ENCODE measurements at places on chromosomes 6 and 20.

DNA sequence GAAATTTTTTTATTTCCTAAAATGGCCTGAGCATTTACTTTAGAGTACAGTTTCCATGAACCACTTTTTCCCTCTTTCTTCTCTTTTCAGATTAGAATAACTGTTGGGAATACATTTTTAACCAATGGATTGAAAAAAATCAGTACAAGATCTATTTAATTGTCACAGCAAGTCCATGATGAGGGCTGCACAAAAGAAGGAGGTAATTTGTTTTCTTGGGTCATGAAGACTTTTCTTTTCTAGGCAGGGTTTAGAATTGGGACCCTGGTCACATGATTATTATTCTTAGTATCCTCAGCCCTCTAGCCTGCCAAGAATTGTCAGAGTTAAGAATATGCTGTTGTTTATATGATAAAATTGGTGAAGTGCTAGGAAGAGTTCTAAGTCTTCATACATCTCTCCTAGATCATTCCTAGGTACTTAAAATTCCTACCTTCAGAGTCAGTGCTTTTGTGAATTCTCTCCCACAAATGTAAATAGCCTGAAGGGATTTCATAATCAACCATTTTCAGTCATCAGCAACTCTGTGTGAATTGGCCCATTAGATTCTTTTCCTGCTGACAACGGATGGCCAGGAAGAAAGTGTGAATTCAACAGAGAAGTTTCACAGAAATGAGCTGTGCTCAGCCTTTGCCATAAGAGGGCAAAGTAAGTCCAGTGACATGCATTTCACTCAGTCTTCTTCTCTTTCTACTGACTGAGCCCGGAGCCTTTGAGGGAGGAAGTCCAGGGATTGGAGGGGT lies 32.4 kb upstream of the TPBG start:
- peak overlapping the region; percentile 54 for H3K4me3 ChIP-seq
- peaks cover 1% of the 10 kb centered on the region for H3K27me3 ChIP-seq
- H3K27ac ChIP-seq: peak overlapping the region; percentile 61
- H3K4me1 ChIP-seq: peaks cover 30% of the 10 kb centered on the region
- H3K36me3 ChIP-seq: no peaks in the 10 kb centered on the region
- peak; percentile 72 for DNase-seq

DNA sequence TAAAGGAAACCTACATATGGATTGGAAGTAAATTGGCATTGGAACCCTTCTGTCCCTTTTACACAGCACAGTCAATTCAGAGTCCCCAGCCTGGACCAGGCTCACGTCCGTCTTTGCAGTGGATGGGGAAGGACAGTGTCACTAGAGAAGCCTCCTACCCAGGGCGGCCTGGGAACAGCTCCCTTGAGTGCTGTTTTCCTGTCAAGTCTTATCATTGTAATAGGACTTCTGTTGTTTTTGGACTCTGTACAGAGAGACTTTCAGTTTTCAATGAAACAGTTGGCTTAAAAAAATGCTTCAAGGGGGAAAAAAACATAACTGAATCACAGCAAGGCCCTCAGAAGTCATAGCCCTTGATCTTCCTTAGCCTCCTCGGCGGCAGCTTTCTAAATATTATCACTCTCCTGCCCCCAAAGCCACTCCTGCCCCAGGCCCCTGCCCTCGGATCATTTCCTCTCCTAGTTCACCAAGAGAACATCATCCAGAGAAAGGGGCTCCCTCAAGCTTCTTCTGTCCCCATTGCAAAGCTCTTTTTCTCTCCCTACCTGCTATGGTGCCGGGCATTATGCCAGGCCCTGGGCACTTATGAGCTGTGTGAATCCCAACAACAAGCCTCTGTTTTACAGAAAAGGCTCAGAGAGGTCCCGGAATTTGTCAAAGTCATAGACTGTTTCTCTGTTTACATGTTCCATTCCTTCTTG lies 37.8 kb upstream of the CNKSR3 start:
- peaks cover 9% of the 10 kb centered on the region for H3K4me1 ChIP-seq
- H3K4me3 ChIP-seq: peak overlapping the region; percentile 9
- no peak for DNase-seq
- peaks cover 8% of the 10 kb centered on the region for H3K27me3 ChIP-seq

DNA sequence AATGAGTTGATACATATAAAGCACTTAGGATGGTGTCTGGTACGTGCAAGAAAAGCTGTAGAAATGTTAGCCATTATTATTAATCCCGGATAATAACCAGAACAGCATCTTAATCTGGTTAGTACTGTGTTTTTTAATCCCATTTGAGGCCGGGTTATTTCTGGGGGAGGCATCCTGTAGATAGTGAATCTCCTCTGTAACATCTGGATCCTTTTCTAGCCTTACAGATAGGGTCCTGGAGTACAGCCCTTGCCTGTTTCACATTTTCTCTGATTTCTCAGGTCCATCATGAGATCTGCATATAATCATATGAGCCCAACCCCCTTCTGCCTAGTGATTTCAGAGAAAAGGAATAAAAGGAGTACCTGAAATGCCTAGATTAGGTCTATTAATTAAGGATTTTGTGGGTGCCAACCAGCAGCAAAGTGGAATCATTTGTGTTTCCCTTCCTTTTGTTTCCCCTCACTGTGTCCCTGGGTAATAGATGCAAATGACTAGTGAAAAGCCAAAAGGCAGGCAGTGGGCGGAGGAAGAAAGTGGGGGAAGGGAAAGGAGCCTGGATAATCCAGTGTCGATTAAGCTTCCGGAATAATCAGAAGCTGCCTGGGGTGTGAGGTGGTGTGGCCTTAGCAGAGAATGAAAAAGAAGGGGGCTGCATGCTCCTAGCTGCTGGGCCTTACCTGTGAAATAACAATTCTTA lies 88.9 kb downstream of the SOBP start:
- peaks cover 35% of the 10 kb centered on the region for H3K27me3 ChIP-seq
- peaks cover 9% of the 10 kb centered on the region for H3K4me1 ChIP-seq
- no peaks in the 10 kb centered on the region for H3K36me3 ChIP-seq
- no peak for DNase-seq
- no peak overlapping the region for H3K27ac ChIP-seq

- no peaks in the 10 kb centered on the region for H3K27me3 ChIP-seq
- H3K27ac ChIP-seq: no peak overlapping the region
- H3K4me3 ChIP-seq: no peak overlapping the region
- no peaks in the 10 kb centered on the region for H3K4me1 ChIP-seq
- DNase-seq: no peak
These were observed 141.0 kb upstream of the COL21A1 start for GRCh38 chr6:56388415-56388755.
